Putamen (tissue), 1 donor: ENCODE measurements at places on chromosomes 3 and 15.
A peak's percentile ranks its signal among the peaks of the same experiment; 100 is the strongest.

GRCh38 chr15:31857194-31857593 lies 173.1 kb upstream of the CHRNA7 start:
- no peak for DNase-seq

- DNase-seq = no peak
These were observed 133.6 kb downstream of the TIGIT start for GRCh38 chr3:114427285-114428043.

- no peak for DNase-seq
These were observed 244.5 kb downstream of the CACNA2D3 start for GRCh38 chr3:54366839-54367238.

DNA sequence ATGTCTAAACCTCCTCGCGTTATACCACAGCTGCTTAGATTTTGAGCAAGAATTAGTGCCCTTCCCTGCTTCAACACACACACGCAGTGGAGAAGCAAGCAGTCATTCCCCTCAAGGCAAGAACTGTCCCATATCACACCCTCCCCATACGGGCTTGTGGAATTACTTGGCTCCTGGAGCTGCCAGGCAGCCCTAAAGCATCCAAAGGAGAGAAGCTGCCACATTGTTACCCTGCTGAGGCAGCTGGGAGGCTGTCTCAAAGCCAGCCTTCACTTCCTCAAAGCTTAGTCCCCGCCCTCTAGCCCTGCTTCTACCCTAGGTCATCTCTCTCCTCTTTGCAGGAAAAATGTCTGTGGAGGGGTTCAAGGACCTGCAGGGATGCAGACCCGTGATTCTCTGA lies 153.4 kb downstream of the RORA start:
- no peak for DNase-seq

DNA sequence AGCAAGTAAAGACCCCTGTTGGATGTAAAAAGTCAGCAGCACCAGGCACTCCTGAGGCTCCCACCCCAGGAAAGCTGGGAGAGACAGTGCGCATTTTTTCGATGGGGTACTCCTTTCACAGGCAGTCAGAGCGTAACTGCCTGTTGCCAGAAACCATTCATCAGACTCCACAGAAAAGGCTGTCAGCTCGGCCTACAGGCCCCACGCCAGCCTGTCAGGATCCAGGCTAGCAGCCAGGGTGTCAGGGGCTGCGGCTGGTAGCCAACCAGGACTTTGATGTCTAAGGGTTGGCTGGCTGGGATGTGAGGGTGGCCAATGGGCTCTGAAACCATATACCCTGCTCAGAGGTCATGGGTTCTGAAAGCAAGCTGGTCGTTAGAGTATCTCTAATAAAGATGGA lies 164.5 kb downstream of the WNT5A start:
- DNase-seq = peak; percentile 51

- DNase-seq = no peak
These were observed 368.4 kb downstream of the MECOM start for GRCh38 chr3:169295126-169295525.

GRCh38 chr15:81254916-81255290 lies 58.2 kb downstream of the IL16 start:
- DNase-seq = no peak

GRCh38 chr3:29901097-29901496 lies 620.2 kb downstream of the RBMS3 start:
- DNase-seq = no peak

DNA sequence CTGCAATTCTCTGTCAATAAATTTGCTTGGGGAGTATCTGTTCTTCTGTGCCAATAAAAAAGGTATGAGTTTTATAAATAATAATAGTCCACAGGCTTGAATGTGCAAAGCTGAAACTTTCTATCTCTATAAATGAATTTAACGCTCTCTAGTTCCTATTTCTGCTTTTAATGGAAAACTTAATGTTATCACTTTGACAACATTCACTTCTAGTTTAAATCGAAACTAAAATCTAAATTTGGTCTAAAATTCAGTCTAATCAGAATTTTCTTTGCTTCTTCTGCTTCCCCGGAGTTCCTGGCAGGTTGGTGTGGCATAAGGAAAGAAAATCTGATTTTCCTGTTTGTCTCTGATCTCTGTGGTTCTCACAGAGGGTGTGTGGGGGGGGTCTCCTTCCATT lies 450.1 kb upstream of the TBL1XR1 start:
- DNase-seq = no peak

- no peak for DNase-seq
These were observed 57.4 kb upstream of the BDH1 start for GRCh38 chr3:197613199-197613598.

DNA sequence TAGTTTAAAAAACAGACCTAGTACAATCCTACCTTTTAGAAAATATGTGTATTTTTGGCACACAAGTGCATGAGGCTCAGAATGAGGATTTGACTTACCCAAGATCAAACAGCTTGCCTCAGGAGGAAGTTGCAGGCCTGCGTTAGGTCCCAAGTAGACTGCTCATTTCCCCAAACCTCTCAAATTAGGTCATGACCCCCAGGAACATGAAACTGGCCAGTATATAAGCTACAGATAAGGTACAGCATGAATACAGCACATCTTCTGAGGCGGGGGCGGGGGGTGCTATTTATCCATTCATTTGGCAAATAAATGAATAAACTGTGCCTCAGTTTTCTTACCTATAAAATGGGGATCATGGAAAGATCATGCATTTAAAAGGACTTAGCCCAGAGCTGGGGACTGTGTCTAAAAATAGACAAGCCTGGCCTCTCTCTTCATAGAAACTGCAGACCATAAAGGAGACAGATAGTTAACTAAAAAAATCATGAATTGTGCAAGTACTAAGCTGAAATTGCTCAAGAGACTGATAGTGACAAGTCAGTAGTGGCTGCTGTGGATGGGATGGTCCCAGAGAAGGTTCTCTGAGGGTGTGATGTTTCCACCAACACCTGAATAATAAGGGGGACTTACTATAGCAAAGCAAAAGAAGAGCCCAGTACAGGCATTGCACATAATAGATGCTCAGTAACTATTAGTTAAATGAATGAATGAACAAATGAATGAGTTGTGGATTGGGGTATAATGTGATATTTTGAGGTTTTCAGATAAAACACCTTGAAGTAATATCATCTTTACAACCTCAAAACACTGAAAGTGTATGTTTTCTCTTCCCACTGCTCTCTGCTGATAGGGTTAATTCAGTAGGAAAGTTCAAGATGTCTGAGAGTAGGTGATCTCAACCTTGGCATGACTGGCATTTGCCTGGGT lies 258.5 kb upstream of the PROK2 start:
- no peak for DNase-seq

DNA sequence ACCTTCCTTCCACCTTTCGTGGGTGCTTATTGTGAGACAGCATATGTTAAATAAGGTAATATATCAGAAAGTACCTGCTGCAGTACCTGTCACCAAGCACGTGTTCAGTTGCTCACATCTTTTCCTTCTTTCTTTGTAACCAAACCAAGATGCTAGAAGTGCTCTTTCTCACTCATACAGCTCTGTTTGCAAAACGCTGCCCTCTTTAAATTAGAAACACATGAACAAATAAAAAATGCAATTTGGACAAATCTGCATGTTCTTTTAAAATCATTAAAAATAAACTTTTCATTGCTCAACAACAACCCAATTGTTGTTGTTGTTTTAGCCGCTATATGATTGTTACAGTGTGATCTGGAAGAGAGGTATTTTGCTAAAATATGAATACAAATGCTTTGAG lies 193.5 kb upstream of the ZBTB20 start:
- no peak for DNase-seq

- DNase-seq = no peak
These were observed 33.7 kb upstream of the MTHFS start for GRCh38 chr15:79930516-79930915.

- DNase-seq = no peak
These were observed 54.0 kb downstream of the HEG1 start for GRCh38 chr3:125001557-125002413.

DNA sequence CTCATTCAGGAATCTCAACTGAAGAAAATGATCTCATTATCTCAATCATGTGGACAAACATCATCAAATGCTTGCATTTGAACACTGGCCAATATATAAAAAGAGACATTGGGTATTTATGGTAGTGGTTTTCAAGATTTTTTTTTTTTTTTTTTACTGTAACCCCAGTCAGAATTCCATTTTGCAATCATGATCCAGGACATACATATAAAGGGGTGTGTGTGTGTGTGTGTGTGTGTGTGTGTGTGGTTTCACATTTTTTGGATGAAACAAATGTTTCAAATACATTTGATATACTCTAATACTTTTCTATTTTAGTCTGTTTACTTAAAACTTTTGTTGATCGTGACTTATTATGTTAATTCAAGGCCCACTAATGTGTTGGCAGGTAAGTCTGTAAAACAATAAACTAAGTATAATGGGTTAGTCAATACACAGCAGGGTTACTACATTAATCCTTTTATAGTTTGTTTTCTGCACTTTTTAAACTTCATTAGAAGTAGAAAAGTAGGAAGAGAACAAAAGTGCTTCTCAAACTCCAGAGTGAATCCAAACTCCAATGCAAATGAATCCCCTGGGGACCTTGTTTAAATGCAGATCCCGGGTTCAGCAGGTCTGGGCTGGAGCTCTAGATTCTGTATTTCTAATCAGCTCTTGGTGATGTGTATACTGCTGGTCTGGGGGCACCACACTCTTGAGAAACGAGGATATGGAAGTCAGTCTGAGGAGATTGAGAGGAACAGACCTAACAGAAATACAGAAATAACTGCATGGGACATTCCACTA lies 17.6 kb downstream of the THRB start:
- DNase-seq = no peak

DNA sequence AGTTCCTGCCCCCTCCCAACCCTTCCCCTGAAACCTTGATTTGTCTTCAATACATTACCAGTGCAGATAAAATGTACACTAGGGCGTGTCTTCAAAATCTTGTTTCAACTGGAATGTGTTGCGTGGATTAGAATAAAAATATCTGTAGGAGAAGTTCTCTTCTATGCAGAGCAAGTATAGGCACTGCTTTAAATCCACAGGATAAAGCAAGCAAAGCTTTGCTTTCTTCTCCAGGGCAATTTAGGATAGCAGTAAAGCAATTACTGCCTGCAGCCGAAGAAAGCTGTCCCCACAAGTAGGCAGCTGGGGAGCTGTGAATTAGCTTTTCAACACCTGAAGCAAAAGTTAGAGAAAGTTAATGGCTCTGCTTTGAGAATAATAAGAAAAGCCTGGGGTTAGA lies 329.7 kb upstream of the KCNMB2 start:
- peak; percentile 46 for DNase-seq

DNA sequence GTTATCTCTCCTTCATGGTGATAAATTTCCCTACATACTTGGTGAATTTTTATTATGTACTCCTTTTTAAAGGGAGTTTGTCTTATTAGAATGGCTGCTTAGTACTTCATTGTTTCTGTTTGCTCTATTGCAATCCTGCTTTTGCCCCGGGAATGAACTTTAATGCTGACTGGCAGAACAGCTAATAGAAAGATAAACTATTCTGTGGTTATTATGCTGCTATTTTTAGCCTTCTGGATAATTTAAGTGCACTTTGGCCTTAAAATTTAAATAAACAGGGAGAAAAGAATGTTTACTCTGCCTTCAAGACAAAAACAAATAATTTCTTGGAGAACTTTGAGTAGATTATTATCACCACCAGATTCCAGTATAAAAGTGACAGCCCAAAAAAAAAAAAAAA lies 413.8 kb upstream of the CCDC54 start:
- DNase-seq = no peak

DNA sequence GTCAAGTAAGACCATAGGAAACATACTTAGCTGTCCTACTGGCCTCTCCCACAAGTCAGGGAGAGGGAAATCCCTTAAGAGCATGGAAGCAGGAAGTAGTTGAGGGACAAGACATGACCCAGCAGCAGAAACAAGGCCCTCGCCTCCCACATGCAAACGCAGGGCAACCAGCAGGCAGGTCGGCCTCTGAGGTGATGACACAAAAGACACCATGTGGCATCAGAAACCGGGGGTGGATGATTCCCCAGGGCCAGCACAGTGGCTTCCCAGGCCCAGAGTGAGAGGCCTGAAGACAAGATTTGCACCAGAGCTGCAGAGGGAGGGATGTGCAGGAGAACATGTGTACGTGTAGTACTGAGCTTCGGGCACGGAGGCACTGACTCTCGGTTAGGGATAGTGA lies 26.3 kb downstream of the PXYLP1 start:
- no peak for DNase-seq

DNA sequence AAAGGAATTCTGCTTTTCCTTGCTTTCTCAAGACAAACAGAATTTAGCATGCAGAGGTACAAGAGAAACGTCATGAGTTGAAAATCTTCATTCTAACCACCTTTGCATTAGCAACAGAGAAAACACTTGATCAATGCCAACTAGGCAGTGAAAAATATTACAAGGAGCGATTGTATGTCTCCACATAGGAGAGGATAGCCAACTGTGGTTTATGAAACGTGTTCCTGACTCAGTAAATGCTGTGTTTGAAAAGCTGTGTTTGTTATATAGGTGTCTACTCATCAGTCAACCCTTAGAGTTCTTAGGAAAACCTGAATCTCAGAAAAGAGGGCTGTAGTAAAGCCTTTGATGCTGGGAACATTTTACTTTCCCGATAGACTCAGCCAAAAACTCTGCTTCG lies 102.4 kb downstream of the FRMD4B start:
- no peak for DNase-seq

GRCh38 chr3:178146406-178146831 lies 389.8 kb upstream of the KCNMB2 start:
- DNase-seq = no peak

DNA sequence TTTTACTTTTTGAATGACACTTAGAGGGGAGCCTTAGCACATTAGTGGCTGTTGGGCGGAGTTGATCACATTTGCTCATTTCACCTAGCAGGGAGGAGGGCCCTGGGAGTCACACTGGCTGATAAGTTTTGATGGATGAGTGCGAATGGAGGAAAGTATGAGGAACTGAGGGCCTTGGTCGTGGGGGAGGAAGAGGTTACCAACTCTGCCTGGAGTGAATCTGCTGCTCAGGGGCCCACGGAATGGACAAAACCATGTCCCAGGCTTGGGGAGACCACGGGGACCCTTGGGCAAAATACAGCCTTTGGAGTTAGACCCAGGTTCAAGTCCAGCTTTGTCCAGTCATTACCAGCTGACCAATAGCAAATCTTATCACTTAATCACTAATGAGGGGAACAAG lies 5.1 kb upstream of the FLNB start:
- DNase-seq = no peak
